SHP77 (cell line): ENCODE measurements at places on chromosomes 1 and 21.

- DNase-seq = peak; percentile 78
Observed at GRCh38 chr1:97630948-97631347, 289.9 kb downstream of the DPYD start.

GRCh38 chr1:110765640-110766335, 91.0 kb upstream of the KCNA3 start:
- peak; percentile 2 for DNase-seq

- no peak for DNase-seq
Observed at GRCh38 chr1:82819234-82819633, 1018.5 kb downstream of the ADGRL2 start.

GRCh38 chr1:41184446-41184845, 57.7 kb downstream of the SCMH1 start:
- no peak for DNase-seq

- no peak for DNase-seq
Observed at GRCh38 chr1:63119575-63120155, 202.7 kb upstream of the FOXD3 start.

DNA sequence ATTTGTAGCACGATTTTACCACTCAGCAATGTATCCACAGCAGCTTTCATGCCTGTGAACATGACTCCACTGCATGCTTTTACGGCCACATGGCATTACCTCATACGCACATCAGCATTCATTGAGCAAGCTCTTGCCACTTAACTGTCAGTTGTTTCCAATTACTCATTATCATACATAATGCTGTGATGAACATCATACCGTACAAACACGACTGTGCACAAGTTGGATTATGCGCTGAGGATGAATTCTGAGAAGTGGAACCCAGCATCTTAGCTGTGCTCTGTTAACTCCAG, 9.6 kb downstream of the UMODL1 start:
- DNase-seq = no peak

DNA sequence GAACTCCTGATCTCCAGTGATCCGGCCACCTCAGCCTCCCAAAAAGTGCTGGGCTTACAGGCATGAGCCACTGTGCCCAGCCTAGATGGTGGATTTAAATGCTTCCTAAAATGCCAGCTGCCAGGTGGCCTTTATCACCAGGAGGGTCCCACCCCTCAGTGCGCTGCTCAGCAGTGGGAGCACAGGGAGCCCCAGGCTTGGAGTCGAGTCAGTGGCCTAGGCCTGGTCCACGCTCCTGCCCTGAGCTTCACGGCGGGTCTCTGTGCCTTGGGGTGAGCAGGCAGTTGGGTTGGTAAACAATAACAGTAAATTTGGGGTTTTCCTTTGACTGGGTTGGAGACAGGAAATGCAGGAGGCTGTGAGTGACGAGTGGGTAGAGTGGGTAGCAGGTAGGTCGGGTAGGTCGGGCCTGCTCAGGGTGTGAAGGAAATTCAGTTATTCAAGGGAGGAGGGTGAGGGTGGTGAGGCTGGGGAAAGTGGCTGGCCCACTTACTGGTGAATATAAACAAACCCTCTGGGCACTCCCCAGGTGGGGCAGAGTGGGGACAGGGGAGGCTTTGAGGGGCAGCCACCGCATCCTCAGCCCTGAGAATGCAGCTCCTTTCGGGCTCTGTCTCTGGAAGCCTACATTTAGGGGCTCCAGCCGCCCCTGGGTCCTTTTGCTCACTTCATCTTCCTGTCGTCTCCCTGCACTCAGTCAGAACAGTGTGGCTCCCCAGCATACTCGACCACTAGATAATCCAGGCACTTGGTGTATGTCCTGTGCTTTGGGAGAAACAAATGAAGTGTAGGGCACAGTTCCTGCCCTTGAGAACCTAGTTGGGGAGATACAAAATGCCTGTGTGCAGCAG, 33.5 kb upstream of the IL19 start:
- DNase-seq = no peak

DNA sequence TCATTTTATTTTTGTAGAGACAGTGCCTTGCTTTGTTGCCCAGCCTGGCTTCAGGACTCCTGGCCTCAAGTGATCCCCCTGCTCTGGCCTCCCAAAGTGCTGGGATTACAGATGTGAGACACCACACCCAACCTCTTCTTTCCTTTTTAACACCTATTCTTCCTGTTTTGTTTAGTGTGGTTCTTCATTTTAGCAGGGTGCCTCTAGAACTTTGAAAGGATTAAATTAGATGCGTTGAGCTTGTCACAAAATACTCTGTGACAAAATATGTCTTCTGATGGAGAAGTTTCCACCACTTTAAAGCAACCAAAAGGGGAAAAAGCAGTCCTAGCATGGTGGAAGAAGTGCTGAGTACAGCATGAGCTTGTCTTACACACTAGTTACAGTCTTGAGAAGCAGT, 42.0 kb downstream of the CDC14A start:
- no peak for DNase-seq

GRCh38 chr1:37656881-37657280, 22.2 kb upstream of the RSPO1 start:
- DNase-seq = no peak

GRCh38 chr1:155591770-155592169, 18.2 kb upstream of the MSTO1 start:
- peak; percentile 84 for DNase-seq
